ENCODE measurements at places on chromosomes 12 and 14.

DNA sequence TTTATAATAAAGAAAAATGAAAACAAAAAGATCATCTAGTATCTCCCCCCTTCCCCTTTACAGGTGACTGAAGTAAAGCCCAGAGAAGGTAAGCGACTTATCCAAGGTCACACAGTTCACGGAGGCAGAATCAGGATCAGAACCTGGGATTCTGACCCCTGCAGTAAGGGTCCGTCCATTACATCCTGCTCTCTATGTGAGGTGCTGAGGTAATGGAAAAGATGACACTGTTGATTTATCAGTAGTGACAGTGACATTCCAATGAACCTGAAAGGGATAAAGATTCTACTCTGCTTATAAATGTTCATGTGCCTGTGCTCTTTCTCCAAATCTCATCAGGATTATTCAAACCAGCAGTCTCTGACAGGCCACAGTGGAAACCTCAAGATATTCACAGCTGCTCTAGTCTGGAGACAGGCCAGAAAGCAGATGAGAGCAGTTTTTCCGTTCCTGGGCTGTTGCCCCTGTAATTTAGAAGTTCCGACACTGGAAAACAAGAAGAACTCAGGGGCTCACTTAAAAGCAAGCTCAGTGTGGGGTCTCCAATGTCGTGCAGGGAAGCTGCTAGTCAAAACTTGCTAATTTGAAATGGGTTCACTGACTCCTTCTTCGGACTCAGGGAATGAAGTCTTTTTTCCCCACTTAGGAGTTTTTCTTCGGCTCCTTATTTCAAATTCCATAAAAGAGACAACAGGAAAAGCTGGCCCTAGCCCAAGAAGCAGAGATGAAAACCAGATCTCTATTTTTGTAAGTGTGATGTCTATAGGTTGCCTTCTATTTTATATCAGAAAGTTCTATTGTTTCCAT is 131.8 kb upstream of the EEA1 start:
- peak; percentile 21 for DNase-seq

DNA sequence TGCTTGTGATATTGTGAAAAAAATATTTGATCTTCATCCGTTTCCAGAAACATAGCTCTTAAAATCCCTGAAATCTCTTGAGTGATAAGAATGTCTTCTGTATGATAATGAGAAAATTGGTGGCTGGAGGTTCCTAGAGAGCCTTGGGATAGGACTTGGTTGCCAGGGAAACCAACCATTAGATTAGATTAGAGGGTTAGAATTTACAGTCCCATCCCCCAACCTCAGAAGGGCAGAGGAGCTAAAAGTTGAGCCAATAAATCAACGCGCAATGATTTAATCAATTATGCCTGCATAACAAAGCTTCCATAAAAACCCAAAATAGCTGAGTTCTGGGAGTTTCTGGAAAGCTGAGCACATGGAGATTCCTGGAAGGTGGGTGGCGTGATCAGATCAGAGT is 10.6 kb downstream of the SEL1L start:
- DNase-seq = no peak

DNA sequence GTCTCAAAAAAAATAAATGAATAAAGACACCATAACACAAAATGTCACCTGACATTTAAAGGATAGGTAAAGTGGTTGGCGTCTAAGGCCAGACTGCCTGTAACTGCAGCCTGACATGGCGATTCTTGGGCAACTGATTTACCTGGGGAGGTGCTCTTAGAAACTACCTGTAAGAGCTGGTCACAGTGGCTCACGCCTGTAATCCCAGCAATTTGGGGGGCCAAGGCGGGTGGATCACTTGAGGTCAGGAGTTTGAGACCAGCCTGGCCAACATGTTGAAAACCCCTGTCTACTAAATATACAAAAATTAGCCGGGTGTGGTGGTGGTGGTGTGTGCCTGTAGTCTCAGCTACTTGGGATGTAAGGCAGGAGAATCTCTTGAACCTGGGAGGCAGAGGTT is 8.4 kb downstream of the RPL6 start:
- DNase-seq = no peak

DNA sequence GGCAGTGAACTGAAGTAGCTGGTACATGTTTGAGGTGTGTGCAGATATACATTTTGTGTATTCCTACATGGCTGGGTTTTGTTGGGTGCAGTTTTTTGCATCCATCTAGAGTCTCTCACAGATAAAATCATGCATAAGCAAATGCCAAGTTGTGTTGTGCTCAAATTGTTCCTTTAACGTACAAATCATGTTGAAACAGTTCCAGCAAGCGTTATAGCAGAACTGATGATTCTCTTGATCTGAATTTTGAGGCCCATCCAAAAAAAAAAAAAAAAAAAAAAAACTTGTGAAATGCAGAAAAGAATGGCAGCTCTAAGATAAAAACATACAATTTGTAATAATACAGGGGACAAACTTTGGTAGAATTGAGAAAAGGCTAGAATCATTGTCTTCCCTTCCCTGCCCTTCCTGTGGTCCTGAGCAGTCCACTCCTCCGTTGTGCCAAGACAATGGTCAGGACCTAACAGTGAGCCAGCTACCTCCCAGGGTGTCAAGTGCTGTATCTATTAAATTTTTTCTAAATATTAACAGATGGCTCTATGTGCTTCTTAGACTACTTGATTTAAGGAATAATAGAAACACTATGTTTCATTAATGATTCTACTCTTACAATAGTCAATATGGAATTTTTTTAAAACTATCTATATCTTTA is 122.1 kb downstream of the PLEKHA5 start:
- no peak for DNase-seq

DNA sequence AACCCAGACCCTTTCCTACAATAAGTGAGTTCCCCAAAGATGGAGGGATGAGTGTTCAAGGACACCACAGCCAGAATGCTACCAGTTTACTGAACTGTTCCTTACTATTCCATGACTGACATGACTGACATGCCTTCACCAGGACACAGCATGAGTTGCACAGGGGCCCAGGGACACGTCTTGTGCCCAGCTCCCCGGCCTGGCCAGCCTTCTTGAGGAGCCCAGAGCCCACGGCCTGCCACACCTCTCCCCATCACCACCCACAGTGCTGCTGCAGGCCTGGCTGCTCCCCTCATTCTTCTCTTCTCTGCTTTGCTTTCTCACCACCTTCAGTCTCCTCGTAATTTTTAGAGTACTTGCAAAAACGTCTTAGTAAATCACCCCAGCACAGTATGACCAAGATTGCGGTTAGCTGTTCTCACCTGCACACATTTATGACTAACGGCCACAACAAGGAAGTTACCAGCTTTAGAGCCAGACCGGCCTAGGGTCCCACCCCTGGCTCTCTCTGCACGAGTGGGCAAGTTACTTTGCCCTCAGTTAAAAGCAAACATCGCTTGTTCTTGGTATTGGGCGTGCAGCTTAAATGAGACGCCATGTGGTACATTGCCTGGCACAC is 18.5 kb downstream of the PPP2R5E start:
- DNase-seq = no peak

DNA sequence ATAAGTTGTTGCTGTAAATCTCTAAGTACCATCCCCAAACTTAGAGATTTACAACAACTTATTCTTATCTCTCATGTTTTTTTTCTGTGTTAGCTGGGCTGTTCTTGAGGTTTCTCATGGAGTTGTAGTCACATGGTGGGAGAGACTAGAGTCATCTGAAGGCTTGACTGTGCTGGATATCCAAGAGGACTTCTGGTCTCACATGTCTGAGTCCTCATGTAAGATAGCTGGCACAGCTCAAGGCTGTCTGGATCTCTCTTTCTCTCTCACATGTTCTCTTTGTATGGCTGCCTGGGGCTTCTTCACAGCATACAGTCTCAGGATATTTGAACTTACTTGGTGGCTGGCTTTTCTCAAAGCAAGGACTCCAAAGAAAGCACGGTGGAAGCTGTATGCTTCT is 63.8 kb downstream of the DACT1 start:
- no peak for DNase-seq

DNA sequence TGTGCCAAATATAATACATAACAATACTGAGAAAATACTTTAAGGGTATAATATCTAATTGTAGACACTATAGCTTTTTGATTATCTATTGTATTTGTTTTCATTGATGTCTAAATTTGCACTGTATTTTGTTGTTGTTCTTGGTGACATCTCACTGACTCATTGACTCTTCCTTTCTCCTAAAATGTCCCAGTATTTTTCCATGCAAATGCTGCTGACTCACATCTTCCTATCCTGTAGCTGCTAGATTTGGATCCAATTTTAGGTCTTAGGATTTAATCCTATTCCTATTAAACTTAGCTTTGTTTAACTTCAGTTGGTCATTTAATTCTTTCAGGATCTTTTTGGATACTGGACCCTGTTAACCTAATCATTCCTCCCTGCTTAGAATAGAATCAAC is 148.5 kb downstream of the TMTC2 start:
- DNase-seq = no peak

DNA sequence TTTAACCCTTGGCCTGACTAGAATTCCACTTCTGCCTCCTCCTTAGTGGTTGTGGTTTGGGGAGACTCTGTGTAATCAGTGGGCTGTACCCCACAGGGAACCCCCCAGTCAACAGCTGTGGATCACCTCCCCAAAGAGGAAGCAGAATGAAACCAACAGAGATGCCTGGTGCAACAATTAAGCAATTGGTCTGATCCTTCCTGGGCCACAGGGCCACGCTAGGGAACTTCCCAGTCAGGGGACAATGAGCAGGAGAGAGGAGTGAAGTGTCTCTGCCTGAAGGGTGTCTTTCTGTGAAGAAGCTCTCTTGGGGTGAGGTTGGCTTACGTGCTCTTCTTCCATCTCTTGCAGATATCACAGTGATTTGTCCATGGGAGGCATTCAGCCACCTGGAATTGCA is 8.2 kb downstream of the PDE6H start:
- DNase-seq = no peak

- DNase-seq = no peak
These were observed 36.0 kb upstream of the PPP4R3A start for GRCh38 chr14:91545946-91546716.

DNA sequence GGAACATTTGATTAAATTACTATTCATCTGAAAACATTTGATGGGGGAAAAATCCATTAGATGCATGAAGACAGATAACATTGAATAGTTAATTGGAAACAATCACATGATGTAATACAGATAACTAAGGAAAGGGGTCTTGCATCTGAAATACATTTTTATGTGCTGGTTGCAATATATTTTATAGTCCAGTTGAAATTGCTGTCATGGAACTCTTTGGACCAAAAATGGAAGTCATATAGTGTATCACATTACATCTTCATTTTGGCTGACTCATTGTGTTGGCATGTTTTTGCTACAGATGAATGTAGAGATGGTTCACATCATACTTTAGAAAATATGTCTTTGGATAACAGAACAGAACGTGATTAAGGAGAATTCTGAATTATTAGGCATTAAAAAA is 43.0 kb upstream of the GNPNAT1 start:
- no peak for DNase-seq

GRCh38 chr14:61420326-61420725 is 98.9 kb downstream of the PRKCH start:
- DNase-seq = peak; percentile 29

DNA sequence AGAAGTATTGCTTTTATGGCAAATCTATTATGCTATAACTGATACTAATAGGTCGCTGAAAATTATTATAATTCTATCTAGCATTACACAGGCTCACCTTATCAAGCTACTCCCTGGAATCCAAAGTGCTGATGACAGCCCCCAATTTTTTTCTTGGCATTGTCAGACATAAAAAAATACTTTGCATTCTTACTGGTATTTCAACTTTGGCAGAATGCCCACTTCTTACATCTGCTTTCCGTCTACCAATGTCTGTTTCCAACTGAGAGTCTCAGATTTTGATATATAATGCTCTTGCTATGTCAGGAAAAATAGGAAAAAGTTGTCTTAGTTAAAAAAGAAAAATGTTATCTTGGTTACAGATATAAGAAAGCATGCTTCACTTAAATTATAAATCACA is 615.4 kb downstream of the C12orf50 start:
- DNase-seq = no peak

- DNase-seq = no peak
These were observed 3.6 kb downstream of the SCAF11 start for GRCh38 chr12:45986641-45987339.

- no peak for DNase-seq
These were observed 21.9 kb downstream of the TDP1 start for GRCh38 chr14:89977668-89978067.

DNA sequence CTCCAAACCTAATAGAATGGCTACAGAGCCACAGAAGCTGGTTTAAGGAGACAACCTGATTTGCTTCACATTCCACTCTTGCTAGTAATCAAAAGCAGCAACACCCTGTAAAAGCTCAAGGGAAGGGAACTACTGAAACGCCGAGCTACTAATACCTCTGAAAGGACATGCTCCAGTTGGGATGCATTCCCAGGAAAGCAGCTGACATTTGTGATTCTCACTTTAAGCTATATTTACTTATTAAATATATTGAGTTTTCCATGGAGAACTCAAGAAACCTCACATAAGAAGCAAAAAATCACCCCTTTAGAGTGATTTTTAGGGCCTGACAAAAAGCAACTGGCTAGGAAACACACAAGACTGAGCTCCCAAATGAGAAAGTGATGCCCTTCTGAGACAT is 1073.0 kb upstream of the FLRT2 start:
- no peak for DNase-seq

DNA sequence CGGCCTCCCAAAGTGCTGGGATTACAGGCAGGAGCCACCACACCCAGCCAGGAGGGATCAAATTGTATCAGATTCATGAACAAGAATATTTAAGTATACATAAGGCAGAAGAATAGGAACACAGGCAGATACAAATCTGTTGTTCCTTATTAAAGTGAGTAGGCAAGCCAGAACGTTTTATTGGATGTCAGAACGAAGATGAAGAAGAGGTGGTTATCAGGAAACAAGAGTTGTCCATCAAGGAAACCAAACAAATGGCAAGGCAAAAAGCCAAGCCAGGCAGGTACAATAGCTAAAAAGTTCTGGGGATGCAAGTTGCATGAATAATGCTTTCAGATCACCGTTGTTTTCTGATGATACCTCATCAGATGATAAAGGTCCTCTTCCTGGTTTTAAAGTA is 31.1 kb upstream of the BAZ1A start:
- no peak for DNase-seq

DNA sequence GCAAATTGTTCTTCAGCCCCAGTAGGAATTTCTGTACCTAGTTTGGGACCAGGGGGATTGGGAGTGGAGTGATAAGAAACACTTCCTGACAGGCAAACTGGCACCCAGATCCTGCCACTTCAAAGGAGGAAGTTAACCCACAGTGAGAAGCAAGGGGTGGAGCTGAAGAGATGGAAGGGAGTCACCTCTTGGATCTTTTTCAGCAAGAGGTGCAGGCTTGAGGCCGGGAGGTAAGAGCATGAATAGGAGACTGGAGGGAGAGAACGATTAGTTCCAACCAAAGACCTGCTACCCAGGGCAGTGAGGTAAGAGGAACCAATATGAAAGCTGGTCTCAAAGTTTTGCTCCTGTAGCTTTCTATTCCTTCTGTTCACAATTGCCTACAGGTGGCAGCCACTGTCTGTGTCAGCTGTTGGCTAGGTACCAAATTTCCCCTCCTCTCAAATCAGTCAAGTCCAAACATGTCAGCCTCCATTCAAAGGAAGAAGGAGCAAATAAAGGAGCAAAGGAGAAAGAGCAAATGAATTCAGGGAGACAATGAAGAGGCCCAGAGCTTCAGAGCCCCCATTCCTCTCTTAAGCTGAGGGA is 14.9 kb upstream of the TAC3 start:
- no peak for DNase-seq

- DNase-seq = no peak
These were observed 97.3 kb upstream of the FRMD6 start for GRCh38 chr14:51554339-51554920.

GRCh38 chr12:109789526-109790048 is 43.6 kb downstream of the TRPV4 start:
- DNase-seq = no peak

GRCh38 chr14:101087614-101088394 is 184.3 kb upstream of the RTL1 start:
- DNase-seq = no peak

- DNase-seq = no peak
These were observed 103.2 kb upstream of the BCL2L14 start for GRCh38 chr12:11967376-11968047.
